ENCODE measurements at places on chromosomes 3 and 15.
A peak's percentile ranks its signal among the peaks of the same experiment; 100 is the strongest.

GRCh38 chr15:73845507-73845906 lies 27.9 kb upstream of the TBC1D21 start:
- DNase-seq, result no peak

GRCh38 chr3:32836601-32837000 lies 18.8 kb downstream of the TRIM71 start:
- no peak for DNase-seq

- no peak for DNase-seq
Measured at GRCh38 chr3:182782149-182782548, 11.2 kb upstream of the ATP11B start.

DNA sequence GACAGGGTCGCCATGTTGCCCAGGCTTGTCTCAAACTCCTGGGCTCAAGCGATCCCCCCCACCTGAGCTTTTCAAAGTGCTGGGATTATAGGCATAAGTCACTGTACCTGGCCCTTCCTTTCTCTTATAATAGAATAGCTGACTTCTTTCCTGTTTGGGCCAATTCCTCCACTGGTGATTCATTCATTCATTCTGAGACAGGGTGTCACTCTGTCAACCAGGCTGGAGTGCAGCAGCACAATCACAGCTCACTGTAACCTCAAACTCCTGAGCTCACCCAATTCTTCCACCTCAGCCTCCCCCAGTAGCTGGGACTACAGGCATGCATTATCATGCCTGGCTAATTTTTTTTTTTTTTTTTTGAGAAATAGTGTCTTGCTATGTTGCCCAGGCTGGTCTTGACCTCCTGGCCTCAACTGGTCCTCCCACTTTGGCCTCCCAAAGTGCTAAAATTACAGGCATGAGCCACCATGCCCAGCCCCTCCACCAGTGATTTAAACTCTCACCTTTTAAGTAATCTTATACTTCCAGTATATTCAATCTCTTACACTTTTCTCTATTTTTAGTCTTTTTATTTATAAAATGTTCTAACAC lies 20.9 kb downstream of the GNB4 start:
- DNase-seq, result no peak

GRCh38 chr3:157958457-157958856 lies 147.8 kb downstream of the SHOX2 start:
- DNase-seq, result no peak

DNA sequence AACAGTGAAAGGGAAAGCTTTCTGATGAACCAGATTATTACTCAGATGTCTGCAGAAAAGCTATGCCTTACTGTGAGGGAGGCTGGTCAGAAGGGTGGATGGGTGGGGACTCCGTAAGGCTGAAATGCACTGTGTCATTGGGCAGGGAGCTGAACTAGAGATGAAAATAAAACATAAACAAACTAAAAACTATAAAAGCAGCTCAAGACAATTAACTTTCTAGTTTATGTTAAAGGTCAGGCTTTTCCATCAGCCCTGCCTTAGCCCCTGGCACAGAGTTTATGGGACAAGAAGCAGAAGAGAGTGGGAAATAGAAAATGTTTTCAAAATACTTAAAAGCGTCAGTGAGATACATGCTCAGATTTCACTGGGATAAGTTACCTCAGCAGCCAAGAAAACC lies 310.0 kb upstream of the UBE2E2 start:
- DNase-seq, result no peak

DNA sequence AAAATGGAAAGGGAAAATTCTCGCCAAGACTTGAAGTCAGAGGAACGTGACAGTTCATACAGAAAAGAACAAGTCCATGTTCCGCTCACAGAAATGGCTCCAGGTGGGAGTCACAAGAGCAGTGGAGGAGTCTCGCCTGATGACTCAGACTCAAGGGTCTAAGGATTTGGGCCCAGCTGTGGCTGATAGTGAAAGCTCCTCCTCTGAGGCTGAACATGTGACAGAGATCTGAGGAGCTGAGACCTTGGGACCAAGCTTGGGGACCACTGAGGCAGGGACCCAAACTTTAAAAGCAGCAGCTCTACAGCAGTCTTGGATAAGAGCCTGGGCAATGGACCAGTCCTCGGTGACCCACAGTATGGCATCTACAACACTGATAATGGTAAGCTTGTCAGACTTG lies 9.3 kb upstream of the VEPH1 start:
- DNase-seq, result no peak

GRCh38 chr3:184679056-184679816 lies 32.6 kb downstream of the MAGEF1 start:
- DNase-seq, result no peak

- no peak for DNase-seq
Measured at GRCh38 chr15:57586661-57587424, 4.9 kb upstream of the MYZAP start.

- no peak for DNase-seq
Measured at GRCh38 chr3:32757618-32758374, 60.0 kb upstream of the TRIM71 start.

GRCh38 chr3:37770938-37771918 lies 90.5 kb upstream of the CTDSPL start:
- DNase-seq, result no peak

DNA sequence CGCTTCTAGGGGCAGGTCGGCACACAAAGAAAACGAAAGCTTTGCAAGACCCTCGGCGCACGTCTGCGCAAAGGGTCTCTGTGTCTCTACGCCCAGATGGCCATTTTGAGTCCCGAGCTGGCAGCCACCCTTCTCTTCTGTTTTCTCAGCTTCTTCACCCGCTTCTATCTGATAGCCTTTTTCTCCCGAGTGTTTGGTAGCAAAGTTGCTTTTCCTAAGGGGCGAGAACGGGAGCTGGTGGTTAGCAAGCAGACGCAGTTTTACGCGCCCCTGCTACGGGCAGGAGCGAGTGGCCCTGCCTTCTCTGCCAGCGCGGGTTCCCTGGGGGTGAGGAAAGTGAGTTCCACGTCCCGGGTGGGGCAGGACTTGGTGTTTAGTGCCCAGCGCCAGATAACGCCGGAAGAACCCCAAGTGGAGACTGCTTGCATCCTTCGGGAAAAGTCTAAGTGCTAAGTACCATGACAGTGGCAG lies 2.9 kb upstream of the MKRN2 start:
- no peak for DNase-seq

GRCh38 chr3:195096053-195096452 lies 174.9 kb downstream of the XXYLT1 start:
- no peak for DNase-seq

GRCh38 chr3:171248426-171249111 lies 211.6 kb downstream of the TNIK start:
- DNase-seq, result no peak

GRCh38 chr15:65375871-65376607 lies 1.8 kb downstream of the IGDCC3 start:
- DNase-seq, result no peak

DNA sequence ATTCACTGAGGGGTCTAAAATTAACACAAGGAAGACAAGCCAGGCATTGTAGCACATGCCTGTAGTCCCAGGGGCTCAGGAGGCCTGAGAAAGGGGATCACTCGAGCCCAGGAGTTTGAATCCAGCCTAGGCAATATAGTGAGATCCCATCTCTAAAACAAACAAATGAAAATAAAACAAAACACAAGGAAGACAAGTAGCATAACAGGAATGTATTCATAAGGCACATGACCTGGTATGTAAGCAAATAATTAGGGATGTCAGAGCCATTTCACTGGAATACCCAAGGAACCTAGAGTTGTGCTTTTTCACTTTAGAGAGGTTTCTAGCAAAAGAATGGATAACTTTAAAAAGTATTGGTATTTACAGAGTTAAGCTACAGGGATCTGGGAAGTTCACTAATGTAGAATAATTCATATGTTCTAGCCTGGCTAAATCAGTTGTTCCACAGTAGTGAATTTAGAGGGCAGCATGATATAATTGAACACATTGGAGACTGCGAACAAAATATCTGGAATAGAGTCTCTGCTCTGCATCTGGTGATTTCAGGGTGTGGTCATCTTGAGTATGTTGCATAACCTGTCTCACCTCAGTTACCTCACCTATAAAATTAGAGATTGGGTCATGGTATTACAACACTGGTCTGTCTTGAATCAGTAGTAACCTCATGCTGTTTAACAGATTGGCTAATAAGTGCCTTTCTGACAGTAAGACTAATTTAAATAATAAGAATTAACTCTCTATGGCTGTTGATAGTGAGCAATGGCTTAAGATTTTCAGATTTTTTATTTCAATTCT lies 9.3 kb downstream of the GRAMD1C start:
- DNase-seq, result no peak

DNA sequence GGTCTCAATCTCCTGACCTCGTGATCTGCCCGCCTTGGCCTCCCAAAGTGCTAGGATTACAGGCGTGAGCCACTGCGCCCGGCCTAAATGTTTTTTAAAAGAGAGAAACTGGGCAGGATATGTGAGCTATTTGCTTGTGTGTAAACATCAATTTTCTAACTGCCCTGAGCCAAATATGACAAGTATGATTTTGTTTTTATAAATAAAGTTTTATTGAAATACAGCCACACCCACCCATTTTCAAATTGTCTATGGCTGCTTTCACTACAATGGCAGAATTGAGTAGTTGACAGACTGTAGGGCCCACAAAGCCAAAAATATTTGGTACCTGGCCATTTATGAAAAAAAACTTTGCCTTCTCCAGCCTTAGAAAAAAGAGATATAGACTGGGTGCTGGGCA lies 15.9 kb upstream of the HDC start:
- no peak for DNase-seq

DNA sequence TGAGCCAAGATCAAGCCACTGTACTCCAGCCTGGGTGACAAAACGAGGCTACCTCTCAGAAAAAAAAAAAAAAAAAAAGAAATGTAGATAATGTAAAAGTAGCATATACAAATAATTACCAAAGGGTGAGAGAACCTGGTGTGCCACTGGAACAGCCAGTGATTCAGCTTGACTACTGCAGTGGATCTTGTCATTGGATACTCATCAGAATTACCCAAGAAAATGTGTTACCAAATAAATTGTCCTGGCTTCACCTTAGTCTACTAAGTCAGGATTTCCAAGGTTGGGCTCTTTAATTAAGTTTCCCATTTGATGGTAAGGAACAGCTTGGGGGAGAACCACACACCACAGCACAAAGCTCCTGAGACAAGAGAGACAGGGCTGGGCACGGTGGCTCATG lies 1.5 kb downstream of the NICN1 start:
- no peak for DNase-seq

GRCh38 chr3:116300226-116300625 lies 145.1 kb downstream of the LSAMP start:
- DNase-seq, result no peak

- peak; percentile 62 for DNase-seq
Measured at GRCh38 chr3:101913168-101913567, 63.9 kb downstream of the NFKBIZ start.

- no peak for DNase-seq
Measured at GRCh38 chr3:138072796-138073195, 42.6 kb downstream of the DZIP1L start.

GRCh38 chr3:161017971-161018370 lies 87.2 kb downstream of the B3GALNT1 start:
- no peak for DNase-seq

DNA sequence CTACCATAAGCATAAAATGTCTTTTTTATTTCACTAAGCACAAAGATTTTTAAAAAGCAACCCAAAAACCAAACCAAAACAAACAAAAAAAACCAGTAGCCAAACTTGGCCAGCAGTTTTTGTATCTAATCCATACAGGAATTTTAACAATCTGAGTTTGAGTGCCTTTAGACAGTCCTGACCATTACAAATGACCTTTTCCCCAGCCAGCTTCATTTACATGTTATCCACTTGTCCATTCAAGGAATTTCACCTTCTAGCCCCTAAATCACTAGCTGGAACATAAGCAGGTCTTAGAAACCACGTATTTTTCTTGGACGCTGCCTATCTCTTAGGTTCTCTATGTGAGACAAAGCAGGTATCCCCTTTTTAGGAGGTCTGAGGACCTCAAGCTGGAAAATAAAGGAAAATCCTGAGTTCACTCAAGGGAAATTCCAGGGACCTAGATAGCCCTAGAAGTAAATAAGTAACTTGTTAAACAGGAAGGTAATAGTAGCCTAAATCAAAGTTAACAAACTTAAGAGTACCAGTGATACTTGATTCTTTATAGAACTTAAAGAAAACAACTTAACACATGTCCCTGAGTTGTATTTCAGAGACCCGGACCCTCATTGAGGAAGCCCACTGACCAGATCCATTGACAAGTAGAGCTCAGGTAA lies 34.2 kb downstream of the CIP2A start:
- DNase-seq, result no peak

DNA sequence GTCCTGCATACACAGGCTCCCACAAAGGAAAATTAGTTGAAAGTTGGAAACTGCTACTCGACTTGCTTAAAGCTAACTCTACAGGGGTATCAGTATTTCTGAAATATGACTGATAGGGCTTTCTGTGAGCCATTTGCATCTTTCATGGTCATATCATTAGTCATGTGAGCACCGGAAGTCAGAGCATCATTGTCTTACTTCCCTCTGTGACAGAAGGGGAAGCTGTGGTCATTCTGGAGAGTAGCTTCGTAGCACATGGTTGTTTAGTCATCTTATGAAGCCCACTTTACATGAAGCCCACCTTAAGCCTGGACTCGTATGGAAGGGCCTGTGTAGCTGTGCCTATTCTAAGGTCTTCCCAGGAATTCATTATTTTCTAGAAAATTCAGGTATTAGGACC lies 69.0 kb downstream of the COL6A5 start:
- DNase-seq, result no peak

DNA sequence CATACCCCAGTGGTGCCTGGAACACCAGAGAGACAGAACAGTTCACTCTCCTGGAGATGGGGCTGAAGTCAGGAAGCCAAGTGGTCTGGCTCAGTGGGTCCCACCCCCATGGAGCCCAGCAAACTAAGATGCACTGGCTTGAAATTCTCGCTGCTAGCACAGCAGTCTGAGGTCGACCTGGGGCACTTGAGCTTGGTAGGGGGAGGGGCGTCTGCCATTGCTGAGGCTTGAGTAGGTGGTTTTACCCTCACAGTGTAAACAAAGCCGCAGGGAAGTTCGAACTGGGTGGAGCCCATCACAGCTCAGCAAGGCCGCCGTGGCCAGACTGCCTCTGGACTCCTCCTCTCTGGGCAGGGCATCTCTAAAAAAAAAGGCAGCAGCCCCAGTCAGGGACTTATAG lies 272.0 kb downstream of the KLF13 start:
- no peak for DNase-seq

GRCh38 chr15:49530092-49530491 lies 90.5 kb downstream of the FAM227B start:
- no peak for DNase-seq

DNA sequence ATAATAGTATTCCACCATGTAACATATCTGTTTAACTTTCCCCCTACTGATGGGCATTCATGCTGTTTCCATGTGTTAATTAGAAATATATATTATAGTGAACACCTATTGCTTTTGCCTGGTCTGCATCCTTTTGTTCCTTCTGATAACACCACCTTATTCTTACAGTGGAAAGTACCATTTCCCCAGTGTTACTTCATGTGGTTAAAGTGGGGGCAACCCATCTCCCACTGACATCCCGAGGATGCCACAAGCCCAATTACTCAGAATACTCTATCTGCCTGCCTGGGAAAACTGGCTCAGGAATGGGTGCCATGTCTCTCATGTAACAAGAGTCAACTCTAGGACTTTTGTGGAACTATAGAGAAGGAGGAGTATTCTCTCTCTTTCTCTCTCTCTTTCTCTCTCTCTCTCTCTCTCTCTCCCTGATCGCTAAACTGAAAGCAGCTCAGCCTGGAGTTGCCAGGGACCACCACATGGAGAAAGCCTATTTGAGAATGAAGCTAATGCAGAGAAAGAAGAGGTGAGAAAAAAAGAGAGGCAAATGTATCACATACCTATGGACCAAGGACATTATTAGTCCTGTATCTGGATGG lies 66.4 kb upstream of the PPIB start:
- DNase-seq, result no peak
